IPS DF 6.9 (cell line): ENCODE measurements at places on chromosomes 1 and 21.

- no peak for DNase-seq
These were observed 42.2 kb upstream of the TRABD2B start for GRCh38 chr1:48039088-48040054.

DNA sequence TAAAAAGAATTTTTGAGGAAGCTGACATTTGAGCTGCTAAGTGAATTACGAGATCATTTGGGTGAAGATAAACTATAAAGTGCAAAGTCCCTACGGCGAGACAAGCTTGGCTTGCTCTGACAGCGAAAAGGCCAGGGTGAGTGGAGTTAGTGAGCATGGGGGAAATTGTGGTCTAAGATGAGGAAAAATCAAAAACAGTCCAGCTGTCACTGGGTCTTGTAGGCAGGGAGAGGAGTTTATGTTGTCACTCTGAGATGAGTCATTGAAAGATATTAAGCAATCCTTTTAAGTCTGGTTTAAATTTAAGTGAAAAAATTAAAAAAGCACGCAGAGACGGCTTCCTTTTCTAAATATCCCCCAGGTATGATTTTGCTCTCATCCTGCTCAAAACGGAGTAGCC lies 601.9 kb downstream of the MRPL39 start:
- DNase-seq: no peak

DNA sequence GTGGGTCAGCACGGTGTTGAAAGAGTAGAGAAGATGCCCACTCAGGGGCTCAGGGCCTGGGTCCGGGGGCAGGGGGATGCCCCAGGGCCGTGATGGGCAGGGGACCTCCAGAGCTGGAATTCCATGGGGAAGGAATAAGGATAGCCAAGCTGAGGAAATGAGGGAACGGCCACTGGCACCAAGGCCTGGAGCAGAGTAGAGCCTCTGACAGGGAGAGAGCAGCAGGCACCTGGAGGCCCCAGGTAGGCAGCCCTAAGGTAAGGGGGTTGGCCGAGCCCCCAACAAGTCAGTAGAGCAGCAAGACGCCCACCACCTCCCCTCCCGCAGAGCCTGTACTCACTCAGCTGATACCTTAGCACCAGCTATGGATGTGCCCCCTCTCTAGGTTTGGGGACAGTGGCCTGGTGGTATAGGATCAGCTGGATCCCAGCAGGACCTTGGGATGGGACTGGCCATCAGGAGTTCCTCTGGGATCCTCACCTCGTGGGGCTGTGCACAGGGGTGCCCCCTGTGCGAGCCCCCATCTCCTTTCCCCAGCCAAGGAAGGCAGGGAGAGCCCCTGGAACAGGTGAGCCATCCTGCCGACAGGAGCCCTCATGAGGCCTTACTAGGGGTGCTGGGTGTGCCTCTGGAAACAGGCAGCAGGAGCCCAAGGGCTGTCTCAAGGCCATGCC lies 21.0 kb upstream of the ARF1 start:
- no peak for DNase-seq

DNA sequence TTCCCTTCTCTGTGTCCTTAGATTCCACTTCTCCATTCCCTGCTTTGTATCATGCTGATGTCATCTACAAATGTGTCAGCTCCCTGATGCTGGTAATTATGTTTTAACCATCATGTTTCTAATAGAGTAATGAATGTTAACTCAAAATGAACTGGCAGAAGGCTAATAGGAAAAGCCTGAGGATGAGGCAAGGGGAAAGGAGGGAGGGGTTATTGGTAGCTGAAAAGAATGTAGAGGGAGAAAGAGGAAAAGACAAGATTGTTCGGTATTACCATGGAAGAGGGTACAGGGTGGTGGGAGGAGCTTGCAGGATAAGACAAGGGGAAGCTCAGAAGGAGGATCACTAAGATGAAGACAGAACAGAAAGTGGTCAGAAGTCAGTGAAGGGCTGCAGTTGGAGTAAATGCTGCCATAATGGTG lies 150.9 kb downstream of the ZC3H11B start:
- DNase-seq: no peak

DNA sequence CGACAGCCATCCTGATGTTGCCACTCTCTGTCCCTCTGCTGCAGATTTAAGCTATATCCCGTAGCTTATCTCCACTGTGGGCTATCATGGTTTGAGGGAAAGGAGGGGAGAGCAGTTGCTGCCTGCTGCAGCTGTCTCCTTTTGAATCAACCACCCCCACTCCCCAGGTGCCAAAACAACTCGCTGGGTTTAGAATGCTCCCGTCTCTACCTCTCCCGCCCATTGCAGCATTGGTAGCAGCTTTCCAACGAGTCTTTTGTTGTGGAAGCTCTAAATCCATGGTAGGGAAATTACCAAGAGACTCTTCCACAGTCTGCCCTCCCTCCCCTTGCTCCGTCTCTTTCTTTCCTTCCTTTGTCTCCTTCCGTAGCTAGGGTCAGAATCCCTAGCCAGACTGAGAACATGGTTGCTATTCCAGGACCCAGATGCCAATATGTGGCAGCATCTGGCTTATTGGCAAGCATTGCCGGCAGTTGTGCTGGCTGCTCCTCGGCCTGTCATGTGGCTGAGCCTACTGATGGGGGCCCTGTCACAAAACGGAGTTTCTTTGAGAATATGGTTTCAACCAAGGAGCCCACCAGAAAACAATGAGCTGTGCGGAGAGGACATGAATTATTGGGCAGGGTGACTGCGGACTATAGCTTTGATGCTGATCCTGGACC lies 230.7 kb downstream of the RPS6KC1 start:
- DNase-seq: no peak

DNA sequence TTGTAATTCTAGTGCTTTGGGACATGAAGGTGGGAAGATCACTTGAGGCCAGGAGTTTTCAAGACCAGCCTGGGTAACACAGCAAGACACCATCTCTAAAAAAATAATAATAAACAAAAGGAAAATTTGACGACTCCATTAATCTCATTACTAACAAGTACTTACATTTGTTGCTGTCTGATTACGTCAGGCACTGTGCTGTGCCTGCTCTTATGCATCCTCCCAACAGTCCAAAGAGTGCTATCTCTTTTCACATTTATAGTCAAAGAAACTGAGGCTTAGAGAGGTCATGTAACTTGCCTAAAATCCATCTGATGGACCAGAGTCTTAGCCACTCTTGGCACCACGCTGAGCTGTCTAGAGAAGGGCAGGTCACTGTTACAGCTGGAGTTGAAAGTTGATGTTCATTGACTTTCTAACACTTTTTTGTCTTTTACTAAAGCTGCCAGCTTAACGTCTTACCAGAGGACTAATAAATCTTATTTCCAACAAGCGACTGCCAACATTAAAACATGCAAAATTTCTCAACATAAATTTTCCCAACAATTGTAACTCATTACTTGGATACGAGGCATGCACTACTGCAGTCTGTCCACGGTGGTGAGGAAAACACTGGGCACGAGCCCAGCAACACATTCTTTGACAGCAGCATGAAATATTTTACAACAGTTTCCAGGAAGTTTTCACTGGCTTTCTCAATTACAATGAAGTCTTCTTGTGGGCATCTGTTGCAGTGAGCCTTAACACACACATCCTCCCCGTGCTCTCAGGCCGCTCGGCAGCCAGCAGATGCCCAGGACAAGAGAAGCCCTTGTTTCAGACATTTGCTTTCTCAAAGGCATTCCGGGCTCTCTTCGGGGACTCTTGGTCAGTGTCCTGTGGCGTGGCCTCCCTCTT lies 262.9 kb upstream of the PROX1 start:
- no peak for DNase-seq

- no peak for DNase-seq
These were observed 11.4 kb upstream of the EFNA1 start for GRCh38 chr1:155116113-155116764.

DNA sequence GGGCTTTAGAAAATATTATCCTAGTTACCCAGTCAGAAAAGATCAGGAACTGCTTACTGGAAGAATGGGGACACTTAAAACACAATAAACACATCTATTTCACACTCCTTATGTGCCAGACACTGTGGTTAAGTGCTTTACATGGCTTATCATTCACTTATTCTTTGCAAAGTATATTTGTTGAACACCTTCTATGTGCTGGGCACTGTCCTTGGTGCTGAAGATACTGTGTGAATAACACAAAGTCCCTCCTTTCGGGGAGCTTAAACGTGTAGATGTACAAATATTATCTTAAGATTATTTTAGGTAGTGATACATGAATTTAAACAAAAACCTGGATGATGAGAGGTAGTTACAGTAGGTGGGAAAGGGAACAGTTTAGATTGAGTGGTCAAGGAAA lies 169.3 kb downstream of the ST6GALNAC5 start:
- DNase-seq: no peak

- no peak for DNase-seq
These were observed 52.9 kb downstream of the MRPS6 start for GRCh38 chr21:34126269-34126668.

- no peak for DNase-seq
These were observed 27.9 kb downstream of the PCSK9 start for GRCh38 chr1:55067022-55067778.

DNA sequence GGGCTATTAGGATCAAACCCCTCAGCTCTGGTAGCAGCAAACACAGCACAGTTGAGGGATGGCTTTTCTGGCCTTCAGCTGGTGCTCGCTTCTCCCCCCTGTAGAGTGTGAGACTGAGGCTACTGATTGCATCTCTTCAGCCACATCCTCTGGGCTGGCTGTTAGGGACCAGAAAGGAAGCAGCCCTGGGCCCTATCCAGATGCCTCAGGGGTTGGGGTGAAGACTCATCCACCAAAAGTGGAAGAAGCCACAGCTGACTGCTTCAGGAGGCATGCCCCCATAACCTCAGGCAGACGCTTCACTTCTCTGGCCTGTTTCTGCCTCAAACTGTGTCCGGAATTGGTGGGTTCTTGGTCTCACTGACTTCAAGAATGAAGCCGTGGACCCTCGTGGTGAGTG lies 6.2 kb upstream of the TMEM200B start:
- DNase-seq: no peak

- DNase-seq: no peak
These were observed 65.8 kb downstream of the SIK1 start for GRCh38 chr21:43361127-43361492.
